ENCODE measurements at places on chromosomes 1 and 21.

GRCh38 chr1:85952460-85952859 lies 204.1 kb downstream of the COL24A1 start:
- no peak for DNase-seq

DNA sequence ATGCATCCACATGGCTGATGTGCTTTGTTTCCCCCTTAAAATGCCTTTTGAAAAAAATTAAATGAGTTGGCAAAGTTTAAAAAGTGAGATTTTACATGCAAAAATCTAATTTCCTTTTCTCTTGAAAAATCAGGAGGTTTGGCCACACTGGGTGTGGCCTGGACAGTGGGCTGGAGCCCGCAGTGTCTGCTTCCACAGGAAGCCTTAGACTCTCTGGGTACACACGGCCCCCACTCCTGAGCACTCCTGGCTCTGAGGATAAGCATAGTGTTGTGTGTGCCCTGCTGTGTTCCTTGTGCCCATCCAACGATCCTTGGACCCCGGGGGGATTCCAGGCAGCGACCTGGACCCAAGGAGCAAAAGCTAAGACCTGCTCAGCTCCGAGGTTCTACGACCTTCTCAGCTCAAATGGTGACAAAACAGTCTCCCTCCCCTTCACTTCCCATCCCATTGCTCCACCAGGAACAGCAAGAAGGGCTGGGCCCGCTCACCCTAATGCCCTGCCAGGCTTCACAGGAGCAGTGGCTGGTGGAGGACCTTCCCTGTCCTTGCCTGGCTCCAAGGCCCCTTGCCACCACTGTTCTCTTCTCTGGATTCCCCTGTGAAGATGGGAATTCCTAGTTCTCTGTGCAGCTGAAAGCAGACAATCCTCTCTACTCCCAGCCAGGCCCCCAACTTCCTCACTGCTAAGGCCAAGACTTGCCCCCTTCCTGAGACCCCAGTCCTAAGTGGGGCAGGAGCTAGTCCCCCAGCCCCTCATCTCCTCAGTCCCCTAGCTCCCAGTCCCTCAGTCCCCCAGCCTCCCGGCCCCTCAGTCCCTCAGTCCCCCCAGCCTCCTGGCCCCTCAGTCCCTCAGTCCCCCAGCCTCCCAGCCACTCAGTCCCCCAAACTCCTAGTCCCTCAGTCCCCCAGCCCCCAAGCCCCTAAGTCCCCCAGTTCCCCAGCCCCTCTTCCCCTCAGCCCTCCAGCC lies 395.8 kb downstream of the PTPRU start:
- no peak for DNase-seq

DNA sequence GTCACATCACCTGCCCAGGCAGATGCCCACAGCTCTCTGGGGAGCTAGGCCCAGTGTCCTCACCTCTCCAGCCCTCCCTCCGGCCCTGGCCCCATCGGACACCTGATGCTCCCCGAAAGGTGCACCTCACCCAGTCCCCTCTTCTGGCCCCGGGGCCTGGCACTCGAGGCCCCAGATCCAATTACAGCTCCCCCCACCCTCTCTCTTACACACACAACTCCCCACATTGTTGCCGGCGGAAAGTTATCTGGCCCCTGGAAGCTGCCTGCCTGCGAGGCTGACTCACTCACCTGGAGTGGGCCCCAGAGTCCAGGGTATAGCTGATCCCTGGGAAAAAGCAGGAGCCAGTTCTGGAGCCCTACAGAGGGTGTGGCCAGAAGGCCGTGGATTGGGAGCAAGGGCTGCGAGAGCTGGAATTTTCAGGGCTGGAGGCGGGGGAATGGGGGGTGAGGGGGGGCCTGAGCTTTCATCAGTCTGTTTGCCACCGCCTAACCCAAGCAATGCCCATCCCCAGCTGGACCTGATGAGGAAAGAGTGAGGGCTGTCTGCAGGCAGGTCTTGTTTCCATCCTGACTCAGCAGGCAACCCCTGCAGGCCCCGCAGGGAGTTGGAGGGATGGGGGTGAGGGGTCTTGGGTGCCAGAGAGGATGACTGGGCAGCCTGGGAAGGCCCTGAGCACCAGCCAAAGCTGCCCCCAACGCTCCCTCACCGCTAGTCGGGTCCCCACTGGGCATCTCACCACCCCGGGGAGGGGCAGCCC lies 948 bp downstream of the FBXO2 start:
- DNase-seq = no peak

GRCh38 chr1:226033582-226033981 lies 28.9 kb upstream of the H3-3A start:
- DNase-seq = no peak

DNA sequence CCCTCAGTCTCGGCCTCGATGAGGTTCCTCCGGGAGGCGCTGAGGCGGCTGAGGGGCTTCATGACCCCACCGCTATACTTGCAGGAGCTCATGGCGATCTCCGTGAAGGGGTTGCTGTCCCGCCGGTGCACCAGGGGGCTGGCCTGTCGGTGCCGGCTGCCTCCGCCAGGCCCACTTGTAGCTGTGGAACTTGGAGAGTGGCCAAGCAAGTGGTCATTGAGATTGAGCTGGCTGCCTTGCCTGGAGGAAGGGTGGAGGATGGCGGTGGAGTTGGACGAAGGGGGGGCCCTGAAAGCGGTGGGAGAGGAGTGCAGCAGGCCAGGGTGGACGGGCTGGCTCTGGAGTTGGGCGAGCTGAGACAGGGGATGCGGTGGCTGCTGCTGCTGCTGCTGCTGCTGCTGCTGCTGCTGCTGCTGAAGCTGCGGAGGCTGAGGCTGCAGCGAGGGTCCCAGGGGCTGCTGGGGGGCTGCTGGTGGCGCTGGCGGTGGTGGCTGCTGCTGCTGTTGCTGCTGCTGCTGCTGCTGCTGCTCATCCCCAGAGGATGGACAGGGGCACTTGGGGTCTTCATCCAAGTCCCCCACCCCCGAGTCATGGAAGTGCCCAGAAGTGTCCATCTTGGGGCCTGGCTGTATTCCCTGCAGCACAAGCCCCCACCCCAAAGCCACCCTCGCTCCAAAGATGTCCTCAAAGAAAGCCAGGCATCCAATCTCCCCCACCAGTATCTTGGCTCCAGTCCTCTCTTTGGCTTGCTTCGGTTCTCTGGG lies 548 bp downstream of the KCNN3 start:
- peak; percentile 38 for DNase-seq

- no peak for DNase-seq
Measured at GRCh38 chr1:189431447-189431846, 1046.2 kb downstream of the BRINP3 start.

DNA sequence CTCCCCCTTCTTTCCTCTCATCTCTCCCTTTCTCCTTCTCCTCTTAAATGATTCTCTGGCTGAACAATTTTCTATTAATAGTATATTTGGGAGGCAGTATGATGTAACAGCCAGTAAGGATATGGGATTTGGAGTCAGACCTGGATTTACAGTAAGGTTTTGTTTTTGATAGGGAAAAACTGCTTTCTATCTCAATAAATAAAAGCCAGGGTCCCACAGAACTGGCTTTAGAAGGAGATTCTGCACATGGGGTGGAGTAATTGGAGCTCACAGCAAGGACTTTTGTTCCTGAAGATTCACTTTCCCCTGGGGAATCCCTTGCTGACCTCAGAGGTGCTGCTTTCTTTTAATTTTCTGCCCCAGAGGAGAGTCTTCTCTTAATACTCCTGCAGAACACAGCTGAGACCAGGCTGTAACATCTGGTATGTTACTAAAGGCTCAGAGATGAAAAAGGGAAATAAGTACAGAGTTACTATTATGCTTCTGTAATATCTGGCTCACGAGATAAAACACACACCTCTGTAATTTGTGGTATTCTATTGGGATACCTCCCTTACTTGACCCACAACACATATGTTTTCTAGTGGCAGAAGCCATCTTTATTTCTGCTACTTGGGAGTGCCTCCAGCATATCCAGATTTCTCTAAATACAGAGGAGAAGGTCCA lies 13.4 kb downstream of the EPB41 start:
- DNase-seq = peak; percentile 87

GRCh38 chr1:60436186-60436585 lies 362.6 kb upstream of the C1orf87 start:
- no peak for DNase-seq

- DNase-seq = no peak
Measured at GRCh38 chr1:35406103-35406502, 137.6 kb downstream of the ZMYM4 start.

- no peak for DNase-seq
Measured at GRCh38 chr1:29966526-29967045, 730.3 kb downstream of the PTPRU start.

DNA sequence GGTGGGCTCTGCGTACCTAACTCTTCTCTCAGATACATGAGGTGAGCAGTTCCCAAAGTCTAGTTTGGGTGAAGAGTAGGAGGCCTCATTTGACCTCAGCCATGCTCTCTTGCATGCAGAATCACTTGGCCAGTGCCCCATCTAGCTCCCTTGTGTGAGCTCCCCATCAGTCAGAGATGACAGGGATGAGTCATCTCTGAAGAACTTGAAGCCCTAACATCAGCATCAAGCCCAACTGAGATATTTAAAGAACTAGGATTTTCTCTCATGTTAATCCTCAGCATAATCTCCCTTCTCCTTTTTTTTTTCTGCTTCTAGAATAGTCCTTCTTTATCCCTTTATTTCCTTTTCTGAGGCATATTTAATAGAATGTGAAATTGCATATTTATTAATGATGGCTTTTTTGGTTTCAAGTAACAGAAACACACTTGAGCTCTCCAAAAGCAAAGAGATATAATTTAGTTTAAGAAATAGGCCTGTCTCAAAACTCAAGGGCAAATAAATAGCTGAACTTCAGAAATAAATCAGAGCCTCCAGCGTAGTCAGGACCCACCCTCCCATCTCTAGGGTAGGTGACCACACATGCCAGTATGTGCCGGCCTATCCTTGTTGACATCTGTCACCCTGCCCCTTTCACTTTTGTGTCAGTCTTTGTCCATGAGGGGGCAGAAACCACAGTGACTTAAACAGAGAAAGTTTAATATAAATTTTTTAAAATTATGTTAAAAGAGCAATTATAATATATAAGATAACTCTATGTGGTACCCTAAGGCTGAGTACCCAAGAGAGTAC lies 112.3 kb downstream of the TSEN15 start:
- DNase-seq = peak; percentile 91

GRCh38 chr1:7407544-7407895 lies 363.6 kb upstream of the VAMP3 start:
- no peak for DNase-seq

- no peak for DNase-seq
Measured at GRCh38 chr1:237108297-237109040, 66.5 kb downstream of the RYR2 start.

- peak; percentile 47 for DNase-seq
Measured at GRCh38 chr1:58430421-58431275, 115.9 kb downstream of the OMA1 start.

DNA sequence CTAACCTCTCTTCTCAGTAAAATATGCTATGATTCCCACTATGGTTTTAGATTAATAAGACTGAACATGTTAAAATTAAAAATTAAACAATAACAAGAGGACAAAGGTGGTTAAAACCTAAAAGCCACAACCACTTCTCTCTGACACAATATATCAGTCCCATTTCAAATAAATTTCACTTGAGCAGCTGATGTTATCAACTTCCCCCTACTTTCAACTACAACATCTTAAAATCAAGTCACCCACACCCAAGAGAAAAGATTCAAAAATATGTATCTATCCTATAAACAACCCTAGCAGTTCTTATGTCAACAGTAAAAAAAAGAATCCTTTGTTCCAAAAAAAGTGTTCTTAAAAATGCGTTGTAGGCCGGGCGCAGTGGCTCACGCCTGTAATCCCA lies 7.5 kb downstream of the PUM1 start:
- no peak for DNase-seq

DNA sequence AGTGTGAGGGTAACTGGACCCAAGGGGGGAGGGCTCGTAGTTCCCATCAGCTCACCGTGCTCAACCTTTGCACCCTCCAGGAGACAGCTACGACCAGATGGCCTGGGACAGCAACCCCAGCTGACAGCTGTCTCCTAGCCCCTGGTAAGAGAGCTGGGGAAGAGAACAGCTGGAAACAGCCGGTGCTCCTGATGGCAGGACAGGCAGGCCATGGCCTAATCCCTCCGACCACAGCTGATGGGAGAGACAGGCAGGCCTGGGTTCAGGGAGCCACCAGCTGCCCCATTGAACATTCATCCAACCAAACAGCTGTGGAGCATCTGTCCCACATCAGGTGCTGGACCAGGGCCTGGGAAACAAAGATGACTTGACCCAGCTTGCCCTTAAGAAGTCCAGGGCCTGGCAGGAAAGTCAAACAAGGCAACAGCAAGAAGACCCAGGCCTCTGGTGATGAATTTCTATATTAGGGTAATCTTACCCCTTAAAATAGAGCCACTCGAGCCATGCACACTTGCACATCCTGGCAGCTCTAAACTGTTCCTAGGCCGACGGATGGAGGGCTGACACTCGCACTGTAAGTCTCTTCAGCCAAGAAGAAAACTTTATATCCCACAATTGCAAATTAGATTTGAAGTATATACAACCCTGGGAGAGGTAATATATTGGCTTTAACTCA lies 12.2 kb downstream of the OLFML2B start:
- no peak for DNase-seq

GRCh38 chr1:214665606-214666110 lies 62.7 kb downstream of the CENPF start:
- DNase-seq = peak; percentile 20

- no peak for DNase-seq
Measured at GRCh38 chr1:211738691-211739301, 63.4 kb upstream of the NEK2 start.

GRCh38 chr1:107526524-107527198 lies 385.8 kb downstream of the NTNG1 start:
- DNase-seq = no peak

DNA sequence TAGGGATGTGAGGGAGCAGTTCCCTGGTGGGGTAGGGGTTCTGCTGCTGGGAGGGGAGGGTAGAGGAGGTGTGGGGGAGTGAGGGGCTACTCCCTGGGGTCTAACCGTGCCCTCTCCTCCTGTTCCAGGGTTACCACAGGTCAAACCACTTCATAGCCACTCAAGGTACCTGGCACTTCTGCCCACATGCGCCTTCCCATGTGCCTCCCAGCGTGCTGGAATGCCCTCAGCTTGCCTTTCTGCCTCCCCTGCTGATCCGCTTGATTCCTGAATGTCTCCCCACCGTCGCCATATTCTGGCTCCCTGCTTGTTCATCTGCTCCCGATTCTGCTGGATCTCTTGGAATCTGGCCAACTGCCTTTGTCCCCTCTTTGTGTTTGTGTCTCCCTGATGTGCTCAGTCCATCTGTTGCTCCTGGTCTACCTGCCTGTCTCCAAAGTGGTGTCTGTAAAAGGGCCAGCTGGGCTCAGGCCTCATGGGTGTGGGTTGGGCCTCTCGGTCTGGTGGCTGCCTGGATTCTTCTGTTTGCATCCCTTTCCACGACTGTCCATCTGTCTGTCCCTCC lies 74.4 kb downstream of the PTPRU start:
- DNase-seq = no peak

GRCh38 chr1:150182247-150182646 lies 32.5 kb downstream of the PLEKHO1 start:
- DNase-seq = no peak

GRCh38 chr21:42047821-42048613 lies 23.1 kb upstream of the UMODL1 start:
- DNase-seq = peak; percentile 92

DNA sequence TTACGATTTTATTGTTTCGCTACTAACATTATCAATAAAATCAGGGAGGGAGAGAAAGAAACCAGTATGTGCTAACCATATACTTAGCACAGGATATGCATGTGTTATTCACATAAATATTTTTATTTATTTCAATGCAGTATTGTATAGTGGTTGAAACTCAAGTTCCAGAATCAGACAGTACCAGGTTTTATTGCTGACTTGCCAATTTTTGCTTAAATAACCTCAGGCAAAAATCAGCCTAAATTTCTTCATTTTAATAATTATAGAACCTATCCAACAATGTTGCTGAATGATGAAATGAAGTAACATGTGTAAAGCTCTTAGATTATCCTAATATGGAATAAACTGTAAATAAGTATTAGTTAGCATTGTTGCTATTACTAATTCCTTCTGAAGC lies 61.4 kb upstream of the LRRC7 start:
- DNase-seq = no peak

Data from fibroblast of skin of scalp (primary cell).